Neural progenitor cell (in vitro differentiated cells): ENCODE measurements at places on chromosomes 2 and 18.

DNA sequence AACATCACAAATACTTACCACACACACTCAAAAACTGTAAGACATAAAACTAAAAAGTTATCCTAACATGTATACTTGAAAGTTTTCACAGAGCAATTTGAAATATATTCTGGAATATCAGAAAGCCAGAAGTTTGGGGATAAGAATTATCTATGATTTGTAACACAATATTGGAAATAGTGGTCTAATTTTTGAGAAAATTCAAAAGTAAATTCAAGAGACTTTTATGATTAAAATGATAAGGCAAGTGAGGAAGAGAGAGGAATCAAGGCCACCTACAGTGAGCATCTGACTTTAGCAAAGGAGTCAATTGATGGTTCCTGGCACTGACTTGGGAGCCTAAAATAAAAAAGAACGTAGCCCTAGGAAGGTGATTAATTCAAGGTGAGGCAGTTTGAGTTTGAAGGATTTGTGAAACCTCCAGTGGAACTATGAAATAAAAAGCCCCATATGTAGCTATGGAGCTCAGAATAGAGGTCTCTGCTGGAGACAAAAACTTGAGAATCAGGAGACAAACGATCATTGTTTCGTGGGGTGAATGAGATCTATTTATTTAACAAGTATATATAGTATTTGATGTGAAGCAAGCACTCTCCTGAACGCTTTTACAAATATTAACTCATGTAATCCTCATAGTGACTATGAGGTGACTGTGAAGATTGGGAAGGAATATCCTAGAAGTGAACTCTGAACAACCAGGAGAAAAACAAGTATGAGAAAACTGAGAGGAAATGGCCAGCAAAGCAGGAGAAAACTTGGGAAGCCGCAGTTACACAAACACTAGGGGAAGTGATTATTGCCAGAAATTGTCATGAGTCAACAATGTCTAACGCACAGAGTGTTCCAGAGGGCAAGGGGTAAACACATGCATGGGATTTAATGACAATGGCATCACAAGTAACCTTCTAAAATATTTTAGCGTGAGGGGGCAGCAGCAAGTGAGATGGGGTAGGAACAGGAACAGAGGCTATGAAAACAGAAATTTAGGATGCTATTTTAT, 12.8 kb downstream of the TFPI start:
- no peak for DNase-seq

GRCh38 chr2:157821519-157822131, 54.5 kb downstream of the ACVR1 start:
- DNase-seq, result no peak

- no peak for DNase-seq
These were observed 134.4 kb upstream of the SLC1A4 start for GRCh38 chr2:64854773-64855237.

DNA sequence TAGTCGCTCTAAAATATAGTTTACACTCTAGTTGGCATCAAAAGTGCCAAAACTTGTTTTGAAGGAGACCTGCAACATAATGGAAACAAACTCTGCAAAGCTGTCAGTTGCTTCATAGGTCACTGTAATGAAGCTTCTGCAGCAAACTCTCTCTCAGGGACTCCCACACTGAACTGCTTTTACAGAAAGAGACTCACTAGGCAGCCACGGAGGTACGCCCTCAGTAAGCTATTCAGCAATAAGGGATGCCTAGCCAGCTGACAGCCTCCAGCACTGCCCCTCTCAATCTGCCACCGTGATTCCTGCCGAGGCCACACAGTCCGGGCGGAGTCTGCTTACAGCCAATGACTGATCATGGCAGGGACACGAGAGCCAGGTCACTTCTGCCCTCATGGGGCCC, 51.1 kb downstream of the COLEC12 start:
- peak; percentile 46 for DNase-seq

- DNase-seq, result no peak
These were observed 294.9 kb downstream of the EIPR1 start for GRCh38 chr2:3082705-3083104.

DNA sequence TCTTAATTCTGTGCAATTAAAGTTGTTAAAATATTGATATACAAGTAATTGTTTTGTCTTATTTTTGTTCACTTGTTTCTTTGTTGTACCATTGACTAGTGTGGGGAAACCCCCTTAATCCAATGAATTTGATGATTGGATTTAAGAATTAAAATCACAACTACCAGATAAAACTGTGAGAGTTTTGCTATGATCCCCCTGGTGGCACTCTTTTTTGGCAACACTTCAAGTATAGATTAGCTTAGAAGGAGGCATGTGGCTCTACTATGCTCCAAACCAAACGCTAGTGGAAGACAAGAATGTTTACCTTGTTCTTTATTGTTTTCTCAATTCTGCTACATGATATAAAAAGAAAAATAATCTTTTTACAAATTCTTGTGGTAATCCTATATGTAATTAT, 477.8 kb upstream of the ETAA1 start:
- no peak for DNase-seq

DNA sequence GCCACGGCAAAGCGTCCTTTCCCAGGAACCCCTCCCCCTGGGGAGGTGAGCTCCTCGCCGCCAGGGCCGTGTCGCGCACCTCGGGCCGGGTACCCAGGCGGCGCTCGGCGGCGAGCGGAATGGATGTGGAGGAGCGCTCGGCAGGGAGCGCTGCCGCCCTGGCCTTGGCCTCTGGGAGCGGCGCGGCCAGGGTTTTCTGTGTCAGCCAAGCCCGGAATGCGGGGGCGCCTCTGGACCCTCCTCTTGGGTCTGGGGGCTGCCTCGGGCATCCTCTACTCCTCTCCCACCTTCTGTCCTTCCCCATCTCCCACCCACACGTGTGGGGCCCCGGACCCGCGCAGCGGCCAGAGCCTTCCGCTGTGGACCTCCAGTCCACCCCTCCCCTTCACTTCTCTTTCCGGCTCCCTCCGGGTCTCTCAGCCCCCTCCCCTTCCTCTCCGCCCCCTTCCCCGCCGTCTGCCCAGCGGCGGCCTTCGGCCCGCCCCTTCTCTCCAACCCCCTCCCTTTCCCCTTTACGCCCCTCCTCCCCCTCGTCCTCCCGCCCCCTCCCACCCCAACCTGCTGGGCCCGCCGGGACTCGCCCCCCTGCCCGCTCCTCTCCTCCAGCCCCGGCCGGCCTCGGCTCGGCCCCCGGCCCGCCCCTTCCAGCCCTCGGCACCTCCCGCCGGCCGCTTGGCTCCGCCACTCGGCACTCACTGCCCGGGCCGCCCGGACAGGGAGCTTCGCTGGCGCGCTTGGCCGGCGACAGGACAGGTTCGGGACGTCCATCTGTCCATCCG, at the start of gene MERTK:
Gene MERTK, plus strand, starts transcription at position 684 of the 779 bp plus-strand sequence. CDS start 129 bp downstream, outside the sequence.
- peak; percentile 97 for DNase-seq

- no peak for DNase-seq
These were observed 14.0 kb upstream of the UBE2F start for GRCh38 chr2:237952851-237953250.
